ENCODE measurements at places on chromosomes 5 and 9. TPM values are rescaled to one million over a fixed set of nuclear protein-coding genes. Genes with fewer than 3 reads are reported as not detected.

PCDHGB1 gene
- polyA plus RNA-seq: 0.45 TPM

SPRY4 gene
- polyA plus RNA-seq: 47.3 TPM

DNA sequence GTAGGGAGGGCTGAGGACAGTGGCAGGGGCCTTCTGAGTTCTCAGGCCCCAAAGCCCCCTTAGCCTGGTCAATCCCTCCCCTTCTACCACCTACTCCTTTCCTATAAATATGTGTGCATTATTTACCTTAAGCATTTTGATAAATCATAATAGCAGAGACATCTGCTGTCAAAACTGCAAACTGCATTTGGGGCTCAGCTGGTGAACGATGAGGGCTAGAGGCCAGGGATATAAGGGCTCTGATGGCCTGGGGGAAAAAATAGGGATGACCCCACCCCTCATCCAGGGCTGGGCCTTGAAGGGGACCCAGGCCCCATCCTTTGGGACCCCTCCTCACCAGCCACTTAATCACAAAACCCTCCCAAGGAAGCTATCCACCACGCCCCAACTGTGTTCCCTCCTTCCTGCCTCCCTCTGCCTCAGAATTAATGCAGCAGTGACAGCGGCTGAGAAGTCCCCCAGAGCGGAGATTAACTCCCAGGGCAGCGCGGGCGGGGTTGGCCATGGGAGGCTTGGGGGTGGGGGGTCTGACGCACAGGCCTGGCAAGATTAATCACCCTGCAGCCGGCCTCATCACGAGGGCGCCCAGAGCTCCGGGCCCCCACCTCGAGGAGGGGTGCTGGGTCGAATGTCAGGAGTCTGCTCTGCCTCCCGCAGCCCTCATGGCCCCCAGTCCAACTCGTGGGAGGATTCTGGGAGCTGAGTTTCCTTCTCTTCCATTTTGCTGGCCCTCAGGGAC lies 42.1 kb downstream of the CXXC5 start:
- peak; percentile 53 for DNase-seq

SDHA gene
- 100 TPM for polyA plus RNA-seq

DNA sequence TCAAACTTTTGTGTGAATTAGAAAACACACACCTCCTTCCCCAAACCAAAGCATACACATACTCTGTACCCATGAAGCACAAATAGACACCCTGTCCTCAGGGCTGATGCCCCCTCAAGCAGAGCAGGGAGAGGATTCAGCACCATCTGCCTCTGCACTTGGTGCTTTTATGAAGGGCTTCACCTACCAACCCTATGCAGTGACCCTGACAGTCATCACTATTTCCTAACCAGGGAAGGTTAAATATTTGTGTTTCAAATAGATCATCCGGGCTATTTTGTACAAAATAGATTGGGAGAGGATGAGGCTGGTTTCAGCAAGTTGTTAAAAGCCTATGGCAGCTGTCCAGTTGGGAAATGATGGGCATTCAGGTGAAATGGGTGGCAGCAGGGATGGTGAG lies 396.2 kb downstream of the ZSWIM6 start:
- DNase-seq: no peak
